Dorsolateral prefrontal cortex (tissue), 122 donors: ENCODE measurements at places on chromosomes 5 and 9. TPM values are rescaled to one million over a fixed set of nuclear protein-coding genes. Genes with fewer than 3 reads are reported as not detected.

RAD17 gene
- total RNA-seq: 17.3 TPM

JAKMIP2 gene
- 41.5 TPM for total RNA-seq

DND1 gene
- total RNA-seq: 4.9 TPM

HRH2 gene
- total RNA-seq: 29.9 TPM

CCL21 gene
- not detected for total RNA-seq

PCDHGA6 gene
- total RNA-seq: 11.3 TPM

TMOD1 gene
- total RNA-seq: 70.1 TPM

PCDHB13 gene
- 15.2 TPM for total RNA-seq

SPATA31C1 gene
- total RNA-seq: not detected

MSMP gene
- 1.1 TPM for total RNA-seq

PAEP gene
- total RNA-seq: not detected

EIF4E1B gene
- total RNA-seq: 8.6 TPM

RANBP17 gene
- 13.7 TPM for total RNA-seq

TAF11L10 gene
- not detected for total RNA-seq

ZNF300 gene
- total RNA-seq: 1.6 TPM

AIF1L gene
- total RNA-seq: 115 TPM

PPP1R26 gene
- total RNA-seq: 31.0 TPM

GADD45G gene
- total RNA-seq: 6.5 TPM

HSD17B4 gene
- total RNA-seq: 201 TPM

TEX48 gene
- total RNA-seq: not detected

CDC25C gene
- not detected for total RNA-seq

SLC6A3 gene
- not detected for total RNA-seq
